ENCODE measurements at places on chromosomes 1 and 21.

GRCh38 chr1:146022403-146023127, 1.0 kb upstream of the HJV start:
- H3K4me1 ChIP-seq, result peaks cover 26% of the 10 kb centered on the region
- no peak for DNase-seq
- H3K27ac ChIP-seq, result no peak overlapping the region
- no peak overlapping the region for H3K4me3 ChIP-seq
- H3K27me3 ChIP-seq, result peaks cover 4% of the 10 kb centered on the region

GRCh38 chr1:110210604-110211495, 736 bp downstream of the KCNC4 start:
- H3K27ac ChIP-seq, result peak overlapping the region; percentile 31
- peak overlapping the region; percentile 86 for H3K4me3 ChIP-seq
- H3K36me3 ChIP-seq, result no peaks in the 10 kb centered on the region
- peaks cover 40% of the 10 kb centered on the region for H3K4me1 ChIP-seq
- no peak for DNase-seq

- peaks cover 23% of the 10 kb centered on the region for H3K27me3 ChIP-seq
- DNase-seq, result no peak
- no peak overlapping the region for H3K4me3 ChIP-seq
- peaks cover 59% of the 10 kb centered on the region for H3K4me1 ChIP-seq
- H3K27ac ChIP-seq, result no peak overlapping the region
- H3K36me3 ChIP-seq, result peaks cover 69% of the 10 kb centered on the region
These were observed 72.8 kb upstream of the BCL10 start for GRCh38 chr1:85349224-85349623.

DNA sequence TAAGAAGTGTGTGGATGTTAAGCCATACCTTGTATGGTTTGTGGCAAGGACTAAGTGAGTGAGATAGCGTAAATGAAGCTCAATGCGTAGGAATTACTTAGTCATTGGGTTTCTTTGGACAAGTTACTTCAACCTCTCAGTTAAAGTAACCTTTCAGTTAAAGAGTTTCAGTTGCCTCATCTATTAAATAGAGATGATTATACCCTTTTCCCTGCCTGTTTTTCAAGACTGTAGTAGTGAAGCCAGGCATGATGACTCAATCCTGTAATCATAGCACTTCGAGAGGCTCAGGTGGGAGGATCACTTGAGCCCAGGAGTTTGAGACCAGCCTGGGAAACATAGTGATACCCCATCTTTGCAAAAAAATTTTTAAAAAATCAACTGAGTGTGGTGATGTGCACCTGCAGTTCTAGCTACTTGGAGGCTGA, 6.3 kb downstream of the ZMPSTE24 start:
- peaks cover 27% of the 10 kb centered on the region for H3K36me3 ChIP-seq
- no peak for DNase-seq
- peaks cover 49% of the 10 kb centered on the region for H3K4me1 ChIP-seq
- H3K27ac ChIP-seq, result no peak overlapping the region
- H3K27me3 ChIP-seq, result no peaks in the 10 kb centered on the region
- no peak overlapping the region for H3K4me3 ChIP-seq

- peaks cover 58% of the 10 kb centered on the region for H3K4me1 ChIP-seq
- peak overlapping the region; percentile 84 for H3K27ac ChIP-seq
- H3K36me3 ChIP-seq, result peaks cover 24% of the 10 kb centered on the region
- DNase-seq, result no peak
- no peaks in the 10 kb centered on the region for H3K27me3 ChIP-seq
These were observed 71.5 kb downstream of the SMYD3 start for GRCh38 chr1:246435421-246436041.

DNA sequence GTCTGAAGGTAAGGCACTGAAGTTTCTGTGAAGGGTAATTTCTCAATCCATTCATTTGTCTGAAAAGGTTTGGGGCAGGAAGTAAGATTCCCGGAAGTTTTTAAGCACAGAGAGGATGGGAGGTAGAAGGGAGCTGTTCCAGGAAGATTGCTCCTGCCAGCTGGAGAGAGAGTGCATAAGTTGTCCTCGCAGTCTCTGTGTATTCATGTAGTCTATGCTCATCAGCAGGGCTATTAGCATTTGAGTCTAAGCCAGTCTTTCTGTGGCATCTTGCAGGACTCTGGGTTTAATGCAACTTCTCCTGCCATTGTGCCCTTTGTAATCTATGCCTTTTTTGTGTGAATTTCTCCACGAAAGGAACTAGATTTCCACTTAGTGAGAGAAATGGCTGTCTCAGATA, 140.8 kb upstream of the FGGY start:
- peaks cover 18% of the 10 kb centered on the region for H3K36me3 ChIP-seq
- H3K4me3 ChIP-seq, result no peak overlapping the region
- DNase-seq, result no peak
- H3K4me1 ChIP-seq, result peaks cover 63% of the 10 kb centered on the region
- no peaks in the 10 kb centered on the region for H3K27me3 ChIP-seq
- H3K27ac ChIP-seq, result peak overlapping the region; percentile 53

GRCh38 chr1:65948609-65949229, 156.0 kb downstream of the PDE4B start:
- H3K4me1 ChIP-seq, result peaks cover 55% of the 10 kb centered on the region
- no peak overlapping the region for H3K4me3 ChIP-seq
- H3K27ac ChIP-seq, result no peak overlapping the region

GRCh38 chr1:200226268-200226968, 183.4 kb downstream of the ZNF281 start:
- H3K4me1 ChIP-seq, result peaks cover 59% of the 10 kb centered on the region
- H3K4me3 ChIP-seq, result peak overlapping the region; percentile 41
- no peaks in the 10 kb centered on the region for H3K36me3 ChIP-seq
- no peaks in the 10 kb centered on the region for H3K27me3 ChIP-seq
- H3K27ac ChIP-seq, result peak overlapping the region; percentile 8
- DNase-seq, result no peak

GRCh38 chr1:90726986-90727480, 9.9 kb upstream of the BARHL2 start:
- peaks cover 9% of the 10 kb centered on the region for H3K36me3 ChIP-seq
- DNase-seq, result no peak
- H3K4me1 ChIP-seq, result peaks cover 49% of the 10 kb centered on the region

DNA sequence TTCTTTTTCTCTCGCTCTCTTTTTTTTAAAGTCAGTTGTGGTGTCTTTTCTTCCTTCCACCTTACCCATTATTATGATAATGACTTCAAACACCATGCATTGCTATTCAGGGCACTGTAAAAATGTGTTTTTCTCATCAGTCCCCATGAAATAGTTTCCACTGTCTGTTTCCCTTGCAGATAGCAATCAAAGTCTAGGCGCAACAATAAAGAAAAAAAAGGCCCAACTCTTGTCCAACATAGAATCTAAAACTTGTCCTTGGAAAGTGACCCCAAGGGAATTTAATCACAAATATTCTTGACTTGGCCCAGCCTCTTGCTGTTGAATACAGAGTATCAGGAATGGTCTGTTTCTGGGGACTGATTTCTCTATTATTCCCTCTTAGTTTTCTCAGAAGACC, 382.5 kb downstream of the PLPP3 start:
- no peak overlapping the region for H3K27ac ChIP-seq
- H3K36me3 ChIP-seq, result no peaks in the 10 kb centered on the region
- H3K4me1 ChIP-seq, result peaks cover 3% of the 10 kb centered on the region
- H3K27me3 ChIP-seq, result no peaks in the 10 kb centered on the region
- no peak overlapping the region for H3K4me3 ChIP-seq

GRCh38 chr1:39960431-39960958, 5.5 kb downstream of the MFSD2A start:
- H3K4me3 ChIP-seq, result no peak overlapping the region
- peaks cover 20% of the 10 kb centered on the region for H3K4me1 ChIP-seq
- no peak overlapping the region for H3K27ac ChIP-seq
- H3K27me3 ChIP-seq, result 0 out of 2 replicates have a peak, but pooled peaks cover 2% of the 10 kb centered on the region

GRCh38 chr21:44815225-44815624, 2.6 kb downstream of the SUMO3 start:
- no peak overlapping the region for H3K27ac ChIP-seq
- no peak overlapping the region for H3K4me3 ChIP-seq
- DNase-seq, result no peak
- peaks cover 25% of the 10 kb centered on the region for H3K4me1 ChIP-seq

DNA sequence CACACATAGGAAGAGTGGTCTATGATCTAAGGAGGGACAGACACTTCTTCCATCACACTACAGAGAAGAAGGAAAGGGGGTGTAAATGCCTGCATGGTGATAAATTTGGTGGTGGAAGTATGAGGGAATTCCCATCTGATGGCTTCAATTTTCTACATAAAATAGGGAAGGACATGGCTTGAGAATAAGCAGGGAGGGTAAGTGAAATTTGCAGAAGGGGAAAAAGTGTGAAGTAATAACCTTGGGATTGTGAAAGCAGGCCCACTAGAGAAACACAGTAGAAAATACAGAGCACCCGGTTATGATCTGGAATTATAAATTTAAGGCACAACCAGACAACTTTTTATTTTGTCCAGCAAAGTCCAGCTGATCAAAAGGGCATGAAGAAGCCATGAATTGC, 22.7 kb upstream of the HIVEP3 start:
- H3K4me1 ChIP-seq, result peaks cover 6% of the 10 kb centered on the region
- peaks cover 5% of the 10 kb centered on the region for H3K27me3 ChIP-seq

- H3K27me3 ChIP-seq, result peaks cover 4% of the 10 kb centered on the region
- DNase-seq, result no peak
- H3K4me3 ChIP-seq, result no peak overlapping the region
- H3K36me3 ChIP-seq, result peaks cover 12% of the 10 kb centered on the region
These were observed 865 bp downstream of the ATP5IF1 start for GRCh38 chr1:28236656-28237322.

DNA sequence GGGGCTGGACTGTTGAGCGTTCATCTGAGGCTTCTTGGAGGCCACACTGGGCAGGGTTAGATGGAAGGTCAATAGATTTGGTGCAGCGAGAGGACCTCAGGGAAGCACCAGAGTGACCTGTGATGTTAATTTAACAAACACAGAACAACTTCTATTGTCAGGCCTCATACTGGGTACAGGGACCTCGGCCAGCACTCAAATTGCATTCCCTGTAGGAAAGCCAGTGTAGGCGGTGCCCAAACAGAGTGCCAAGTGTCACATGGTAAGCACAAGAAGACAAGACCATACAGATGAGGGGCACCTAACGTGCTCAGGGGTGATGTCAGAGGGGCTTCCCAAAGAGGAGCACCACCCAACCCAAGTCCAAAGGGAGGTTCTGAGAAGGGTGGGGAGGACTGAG, 1.3 kb downstream of the TMEM269 start:
- H3K4me1 ChIP-seq, result no peaks in the 10 kb centered on the region
- no peak overlapping the region for H3K27ac ChIP-seq
- DNase-seq, result no peak
- H3K27me3 ChIP-seq, result peaks cover 8% of the 10 kb centered on the region
- no peak overlapping the region for H3K4me3 ChIP-seq

DNA sequence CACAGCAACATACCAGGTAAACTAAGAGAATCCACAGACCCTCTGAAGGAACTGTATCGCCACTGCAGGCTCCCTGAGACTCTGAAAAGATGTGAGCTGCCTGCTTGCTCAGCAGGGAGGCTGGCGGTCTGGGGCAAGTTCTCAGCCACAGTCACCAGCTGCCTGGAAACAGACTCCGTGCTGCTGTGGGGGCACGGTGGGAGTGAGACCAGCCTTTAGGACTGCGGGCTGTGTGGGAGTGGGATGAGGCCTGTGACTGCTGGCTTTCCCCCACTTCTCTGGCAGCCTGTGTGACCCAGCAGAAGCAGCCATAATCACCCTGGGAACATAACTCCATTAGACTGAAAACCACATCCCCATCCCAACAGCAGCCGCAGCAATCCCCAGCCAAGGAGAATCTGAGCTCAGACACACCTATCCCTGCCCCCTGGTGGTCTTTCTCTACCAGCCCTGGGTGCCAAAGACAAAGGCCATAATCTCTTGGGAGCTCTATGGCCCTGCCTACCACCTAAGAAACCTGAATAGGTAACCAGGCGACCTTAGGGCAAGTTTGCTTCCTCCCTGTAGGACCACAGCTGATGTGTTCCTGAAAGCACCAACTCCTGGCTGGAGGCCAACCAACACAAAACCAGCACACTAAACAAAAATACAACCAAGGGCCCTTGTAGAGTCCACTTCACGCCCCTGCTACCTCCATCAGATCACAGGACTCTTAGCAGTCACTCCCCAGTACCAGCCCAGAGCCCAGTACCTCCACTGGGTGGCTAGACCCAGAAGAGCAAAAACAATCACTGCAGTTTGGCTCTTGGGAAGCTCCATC, 151.5 kb downstream of the SMYD3 start:
- no peak for DNase-seq
- H3K36me3 ChIP-seq, result peaks cover 1% of the 10 kb centered on the region
- H3K4me1 ChIP-seq, result peaks cover 20% of the 10 kb centered on the region
- no peak overlapping the region for H3K4me3 ChIP-seq
- no peak overlapping the region for H3K27ac ChIP-seq

DNA sequence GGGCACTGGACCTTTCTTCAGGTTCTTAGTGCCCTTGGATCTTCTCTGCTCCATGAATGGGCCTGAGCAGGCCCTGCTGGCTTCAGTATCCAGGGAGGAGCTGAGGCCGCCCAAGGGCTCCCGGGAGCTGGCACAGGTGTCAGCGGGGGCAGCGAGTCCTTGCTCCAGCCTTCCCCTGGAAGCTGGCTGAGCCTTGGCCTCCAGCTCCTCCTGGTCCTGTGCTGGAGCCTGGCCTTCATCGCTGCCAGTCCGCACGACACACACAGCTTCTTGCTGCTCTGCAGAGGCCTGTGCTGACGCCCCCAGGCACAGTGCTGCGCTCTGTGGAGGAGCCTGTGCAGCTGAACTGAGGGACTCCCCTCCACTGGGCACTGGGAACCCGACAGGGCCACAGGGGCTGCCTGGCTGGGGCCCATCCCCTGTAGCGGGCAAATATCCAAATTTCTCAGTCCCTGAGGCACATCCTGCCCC, 1.7 kb downstream of the SPOCD1 start:
- no peak for DNase-seq
- no peak overlapping the region for H3K4me3 ChIP-seq
- no peak overlapping the region for H3K27ac ChIP-seq
- H3K4me1 ChIP-seq, result peaks cover 5% of the 10 kb centered on the region

DNA sequence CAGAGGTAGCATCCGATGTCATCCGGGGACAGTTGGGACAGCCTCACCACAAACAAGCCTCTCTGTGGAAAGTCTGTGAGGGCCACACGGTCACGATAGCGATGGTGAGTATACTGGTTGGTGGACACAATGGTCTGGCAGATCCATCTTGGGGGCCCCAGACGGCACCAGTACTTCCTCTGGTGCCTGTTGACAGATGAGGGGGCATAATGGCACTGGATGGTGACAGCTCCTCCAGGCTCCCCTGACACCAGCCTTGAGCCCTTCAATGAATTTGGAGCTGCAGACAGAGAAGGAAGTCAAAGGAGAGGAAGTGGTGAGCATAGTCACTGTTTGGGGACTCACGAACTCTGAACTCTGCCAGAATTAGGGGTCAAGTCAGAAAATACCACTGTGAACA, 8.0 kb downstream of the FCAMR start:
- peaks cover 10% of the 10 kb centered on the region for H3K4me1 ChIP-seq
- H3K36me3 ChIP-seq, result no peaks in the 10 kb centered on the region
- H3K27ac ChIP-seq, result no peak overlapping the region
- peaks cover 20% of the 10 kb centered on the region for H3K27me3 ChIP-seq

- H3K27me3 ChIP-seq, result no peaks in the 10 kb centered on the region
- no peak for DNase-seq
- peaks cover 12% of the 10 kb centered on the region for H3K4me1 ChIP-seq
- peaks cover 5% of the 10 kb centered on the region for H3K36me3 ChIP-seq
These were observed 22.0 kb downstream of the COA6 start for GRCh38 chr1:234395297-234395696.
